ENCODE measurements at places on chromosomes 7 and 10.
A peak's percentile ranks its signal among the peaks of the same experiment; 100 is the strongest.

DNA sequence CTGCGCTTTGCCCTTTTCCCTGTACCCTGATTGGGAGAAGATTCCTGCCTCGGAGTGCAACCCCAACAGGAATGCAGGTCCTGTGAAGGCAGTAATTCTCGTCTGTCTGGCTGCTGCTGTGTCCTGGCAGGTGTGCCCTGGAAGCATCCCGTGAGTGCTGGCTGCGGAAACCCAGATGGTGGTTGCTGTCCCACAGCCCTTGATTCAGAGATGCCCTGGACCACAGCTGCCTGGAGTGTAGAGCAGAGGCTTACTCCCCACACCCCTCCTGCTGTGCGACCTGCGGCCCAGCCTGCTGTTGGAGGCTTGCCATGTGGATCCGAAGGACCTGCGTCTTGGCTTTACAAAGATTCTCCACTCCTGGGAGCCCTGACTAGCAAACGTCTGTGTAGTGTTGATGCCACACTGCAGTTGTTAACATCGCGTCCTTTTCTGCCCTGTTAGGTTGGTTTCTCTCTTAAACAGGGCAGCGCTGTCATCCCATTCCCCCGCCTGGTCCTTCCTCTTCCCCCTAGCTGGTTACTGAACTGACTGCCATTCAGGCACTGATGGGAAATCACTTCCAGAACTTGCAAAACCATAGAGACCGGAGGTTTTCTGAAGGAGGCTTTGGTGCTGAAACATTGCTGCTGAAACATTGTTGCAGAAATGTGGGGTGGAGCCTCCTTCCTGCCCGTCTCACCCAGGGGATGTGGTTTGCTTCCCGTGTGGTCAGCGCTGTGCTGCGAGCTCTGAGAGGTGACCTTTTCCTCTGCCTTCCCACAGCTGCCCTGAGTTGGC lies 53.3 kb downstream of the DNAJB6 start:
- DNase-seq, result peak; percentile 68

DNA sequence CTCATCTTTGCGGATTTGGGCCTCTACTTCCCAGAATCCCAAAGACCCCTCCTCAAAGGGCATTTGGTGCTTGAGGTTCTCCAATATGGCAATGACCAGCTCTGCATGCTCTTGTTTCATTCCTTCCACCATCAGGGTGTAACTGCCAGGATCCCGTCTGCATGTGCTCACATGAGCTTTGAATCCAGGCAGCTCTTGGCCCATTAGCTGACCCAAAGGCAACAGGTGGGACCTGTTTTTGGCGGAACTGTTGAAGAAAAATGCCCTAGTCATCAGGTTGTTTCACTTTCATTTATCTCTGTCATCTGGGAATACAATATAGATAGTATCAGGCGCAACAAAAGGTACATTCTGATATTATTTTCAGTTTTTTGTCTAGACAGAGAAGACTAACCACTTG lies 159.1 kb upstream of the TCF7L2 start:
- DNase-seq, result no peak

- peak; percentile 59 for DNase-seq
These were observed 32.1 kb upstream of the GTF2I start for GRCh38 chr7:74625446-74625845.

- no peak for DNase-seq
These were observed 14.6 kb downstream of the PALS2 start for GRCh38 chr7:24587853-24588252.

DNA sequence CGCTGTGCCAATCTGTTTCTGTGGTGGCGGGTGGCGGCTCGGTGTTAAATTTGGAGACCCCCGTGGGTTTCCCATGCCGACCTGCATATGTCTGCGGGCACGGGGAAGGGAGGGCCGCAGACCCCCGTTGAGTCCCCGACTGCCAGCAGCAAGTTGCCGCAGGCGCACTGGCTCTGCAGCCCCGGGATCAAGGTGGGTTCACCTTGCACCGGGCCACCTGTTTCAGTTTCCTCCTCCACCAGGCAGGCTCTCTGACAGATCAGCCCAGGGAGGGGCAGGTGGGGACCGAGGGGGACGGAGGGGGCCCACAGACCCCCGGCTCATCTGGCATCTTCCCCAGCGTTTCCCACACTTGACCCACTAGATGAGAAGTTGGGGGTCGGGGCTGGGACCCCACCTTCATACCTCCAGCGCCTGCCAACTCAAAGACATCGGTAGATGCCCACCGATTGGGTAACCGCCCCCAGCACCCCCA lies 95.9 kb downstream of the CUX1 start:
- no peak for DNase-seq

Data from astrocyte of the spinal cord (primary cell).